ENCODE measurements at places on chromosomes 2 and 18. TPM values are rescaled to one million over a fixed set of nuclear protein-coding genes. Genes with fewer than 3 reads are reported as not detected.

Gene ACOXL
- total RNA-seq, result 0.10 TPM

Gene ASB3
- 17.6 TPM for total RNA-seq

Gene NBEAL1
- 13.4 TPM for total RNA-seq

Gene DSC2
- total RNA-seq, result 0.64 TPM

Gene CPLX4
- not detected for total RNA-seq

Gene LINC00305
- 2.6 TPM for total RNA-seq

Gene EPHA4
- total RNA-seq, result 22.2 TPM

Gene ITGAV
- 227 TPM for total RNA-seq

Gene PDCD1
- total RNA-seq, result not detected

Gene RTP5
- total RNA-seq, result not detected

Gene AQP12A
- total RNA-seq, result not detected

Measured in glomerular endothelial cell (primary cell).